Activated T-cell treated with anti-CD3 and anti-CD28 coated beads for 1 hour (primary cell): ENCODE measurements at places on chromosomes 5 and 9.
A peak's percentile ranks its signal among the peaks of the same experiment; 100 is the strongest.

DNA sequence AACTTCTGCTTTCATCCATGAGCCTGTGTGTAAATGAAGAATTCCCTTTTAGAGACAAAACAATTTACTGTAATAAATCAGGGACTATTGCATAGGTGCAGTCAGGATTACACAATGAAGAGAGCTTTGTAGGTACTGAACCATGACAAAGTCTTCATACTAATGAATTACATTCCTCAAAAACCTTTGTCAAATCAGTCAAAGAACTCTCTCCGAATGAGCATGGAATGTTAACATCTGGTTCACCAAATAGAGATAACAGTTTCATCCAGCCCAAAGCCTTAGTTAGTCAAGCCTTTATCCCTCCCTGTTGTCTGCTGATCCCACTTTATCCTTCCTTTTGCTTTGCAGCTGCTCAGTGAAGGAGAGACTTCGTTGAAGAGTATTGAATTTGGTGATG, 62.9 kb upstream of the DMRTA1 start:
- no peak for DNase-seq

DNA sequence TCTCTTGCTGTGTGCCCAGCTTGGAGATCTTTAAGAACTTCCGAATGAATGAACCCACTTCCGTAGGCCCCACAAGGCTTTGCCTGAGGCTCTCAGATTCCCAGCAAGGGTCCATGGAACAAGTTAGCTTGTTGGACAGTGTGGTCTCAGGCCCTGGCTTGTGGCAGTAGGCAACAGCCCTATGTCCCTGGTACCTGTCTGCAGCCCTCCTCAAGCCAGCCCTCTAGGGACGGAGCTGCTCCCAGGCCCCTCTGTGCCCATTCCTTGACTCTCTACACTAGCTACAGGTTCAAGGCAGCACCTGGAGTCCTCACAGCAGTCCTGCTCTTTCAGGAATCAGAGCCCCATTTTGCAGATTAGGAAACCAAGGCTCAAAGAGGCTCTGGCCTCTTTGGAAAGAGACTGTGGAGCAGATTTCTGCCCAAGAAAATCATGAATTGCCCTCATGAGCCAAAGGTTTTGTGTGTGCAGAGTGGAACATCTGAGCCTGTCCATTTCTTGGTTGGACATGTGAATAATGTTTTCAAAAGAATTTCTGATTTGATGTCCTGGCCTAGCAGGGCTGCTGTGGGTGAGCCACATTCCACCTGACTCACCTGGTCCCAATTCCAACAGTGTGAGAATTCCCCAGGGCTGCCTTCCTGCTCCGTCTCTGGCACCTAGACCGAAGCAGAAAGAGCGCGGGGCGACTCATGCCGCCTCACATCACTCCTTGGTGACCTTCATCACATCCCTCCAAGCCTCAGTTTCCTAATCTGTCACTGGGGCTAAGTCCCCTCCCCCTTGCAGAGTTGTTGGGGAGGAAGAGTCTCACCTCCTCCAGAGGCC, 131.7 kb downstream of the BARX1 start:
- no peak for DNase-seq

DNA sequence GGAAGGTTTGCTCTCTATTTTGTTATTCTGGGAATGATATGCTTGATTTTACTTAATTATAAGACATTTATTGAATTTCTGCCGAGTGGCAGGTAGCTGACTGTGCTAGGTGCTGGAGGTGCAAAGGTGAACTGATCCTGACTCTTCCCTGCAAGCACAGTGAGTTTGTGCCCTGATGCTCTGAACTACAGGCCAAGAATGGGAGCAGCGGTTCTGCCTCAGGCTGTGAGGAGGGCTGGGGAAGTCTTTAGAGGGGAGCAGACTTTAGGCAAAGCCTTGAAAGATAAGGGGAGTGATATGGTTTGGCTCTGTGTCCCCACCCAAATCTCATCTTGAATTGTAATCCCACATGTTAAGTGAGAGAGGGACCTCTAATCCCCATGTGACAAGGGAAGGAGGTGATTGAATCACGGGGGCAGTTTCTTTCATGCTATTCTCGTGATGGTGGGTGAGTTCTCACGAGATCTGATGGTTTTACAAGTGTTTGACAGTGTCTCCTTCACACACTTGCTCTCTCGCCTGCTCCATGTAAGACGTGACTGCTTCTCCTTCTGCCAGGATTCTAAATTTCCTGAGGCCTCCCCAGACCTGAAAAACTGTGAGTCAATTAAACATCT, 73.1 kb downstream of the NDFIP1 start:
- no peak for DNase-seq

DNA sequence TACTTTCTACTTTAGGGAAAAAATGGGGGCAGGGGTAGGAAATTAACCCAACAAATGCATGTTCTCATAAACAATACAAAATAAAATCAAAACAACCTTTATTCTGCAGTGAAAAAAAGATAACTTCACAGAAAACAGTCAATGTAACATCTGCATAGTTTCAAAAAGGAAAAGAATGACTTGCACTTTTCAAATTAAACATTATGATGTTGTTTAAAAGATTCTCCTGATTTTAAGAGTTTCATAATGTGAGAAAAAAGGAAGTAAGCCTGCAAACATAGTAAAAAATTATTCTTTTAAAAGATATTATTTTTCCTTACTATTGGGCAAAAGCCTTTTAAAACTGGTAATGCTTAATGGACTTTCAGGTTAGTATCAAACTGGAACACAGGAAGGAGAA, 7.6 kb downstream of the C9orf72 start:
- DNase-seq = no peak

DNA sequence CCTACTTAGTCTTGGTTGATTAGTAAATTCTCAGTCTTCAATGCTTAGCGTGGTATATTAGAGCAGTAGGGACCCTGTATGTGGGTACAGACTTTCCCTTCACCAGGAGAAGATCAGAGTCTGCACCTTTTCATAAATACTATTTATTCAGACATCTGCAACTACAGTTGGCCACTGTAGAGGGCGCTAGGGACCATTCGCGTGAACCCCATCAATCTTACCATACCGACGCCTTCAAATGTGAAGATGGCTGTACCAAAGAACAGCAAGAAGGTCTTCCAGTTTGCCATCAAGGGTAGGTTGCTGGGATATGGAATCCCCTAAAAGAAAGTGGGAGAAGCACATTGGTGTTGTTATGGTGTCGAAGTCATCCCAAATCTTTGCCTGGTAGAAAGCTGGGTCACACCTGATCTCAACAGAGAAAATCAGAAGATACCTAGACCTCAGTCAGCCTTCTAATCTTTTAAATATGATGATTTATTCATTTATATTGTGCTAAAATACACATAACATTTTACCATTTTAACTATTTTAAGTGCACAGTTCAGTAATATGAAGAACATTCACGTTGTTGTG, 19.1 kb downstream of the SLC36A3 start:
- DNase-seq = no peak

DNA sequence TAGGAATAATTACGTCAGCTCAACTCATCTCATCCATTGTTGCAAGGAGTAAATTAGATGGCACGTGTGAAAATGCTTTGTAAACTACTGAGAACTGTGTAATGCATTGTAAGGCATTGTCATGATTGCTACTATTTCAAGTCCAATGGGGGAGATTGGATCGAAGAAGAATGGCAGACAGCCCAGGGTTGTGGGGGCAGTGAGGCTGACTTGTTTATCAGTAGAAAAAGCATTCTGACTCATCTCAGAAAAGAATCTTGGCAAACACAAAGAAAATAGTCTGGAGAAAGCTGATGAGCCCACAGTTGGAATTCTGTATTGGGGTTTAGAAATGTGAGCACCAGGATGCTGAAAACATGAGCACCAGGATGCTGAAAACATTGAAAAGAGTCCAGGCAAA, 28.0 kb upstream of the DAP start:
- no peak for DNase-seq

DNA sequence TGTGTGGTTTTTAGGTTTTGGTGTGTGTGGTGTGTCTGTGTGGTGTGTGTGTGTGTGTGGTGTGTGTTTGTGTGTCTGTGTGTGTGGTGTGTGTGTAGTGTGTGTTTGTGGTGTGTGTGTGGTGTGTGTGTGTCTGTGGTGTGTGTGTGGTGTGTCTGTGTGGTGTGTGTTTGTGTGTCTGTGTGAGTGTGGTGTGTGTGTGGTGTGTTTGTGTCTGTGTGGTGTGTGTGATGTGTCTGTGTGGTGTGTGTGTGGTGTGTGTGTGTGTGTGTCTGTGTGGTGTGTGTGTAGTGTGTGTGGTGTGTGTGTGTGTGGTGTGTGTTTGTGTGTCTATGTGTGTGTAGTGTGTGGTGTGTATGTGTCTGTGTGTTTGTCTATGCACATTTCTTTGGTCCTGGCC, 25.0 kb upstream of the NKD2 start:
- no peak for DNase-seq

DNA sequence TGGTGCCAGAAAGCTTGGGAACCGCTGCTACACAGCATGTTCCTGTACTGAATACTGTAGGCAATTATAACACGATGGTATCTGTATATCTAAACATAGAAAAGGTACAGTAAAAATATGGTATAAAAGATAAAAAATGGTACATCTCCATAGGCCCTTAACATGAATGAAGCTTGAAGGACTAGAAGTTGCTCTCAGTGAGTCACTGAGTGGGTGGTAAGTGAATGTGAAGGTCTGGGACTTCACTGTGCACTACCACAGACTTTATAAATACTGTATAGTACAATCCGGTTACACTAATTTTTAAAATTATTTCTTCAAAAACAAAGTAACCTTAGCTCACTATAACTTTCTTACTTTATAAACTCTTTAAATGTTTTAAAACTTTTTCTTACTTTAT, 819.9 kb upstream of the GRAMD2B start:
- DNase-seq = no peak

GRCh38 chr9:107994648-107995047, 505.1 kb upstream of the KLF4 start:
- DNase-seq = no peak

DNA sequence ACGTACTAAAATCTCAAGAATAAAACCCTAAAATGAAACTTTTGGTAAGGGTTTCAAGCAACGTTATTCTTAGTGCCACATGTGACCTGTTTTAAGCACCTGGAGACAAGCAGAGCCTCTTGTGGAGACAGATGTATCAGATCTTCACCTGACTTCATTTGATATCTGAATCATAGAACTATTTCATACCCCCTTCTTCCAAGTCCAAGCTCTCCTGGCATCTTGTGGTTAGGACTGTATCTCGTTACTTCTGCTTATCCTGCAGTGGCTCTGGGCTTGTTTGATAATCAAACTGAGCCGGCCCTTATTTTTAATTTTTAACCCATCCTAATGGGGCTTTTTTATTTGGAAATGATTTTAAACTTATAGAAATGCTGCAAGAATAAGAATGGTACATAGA, 11.1 kb upstream of the FSD1L start:
- no peak for DNase-seq

- no peak for DNase-seq
These were observed 257.5 kb downstream of the AGTPBP1 start for GRCh38 chr9:85484235-85484634.

GRCh38 chr9:97847474-97848214, 5.4 kb upstream of the FOXE1 start:
- no peak for DNase-seq

DNA sequence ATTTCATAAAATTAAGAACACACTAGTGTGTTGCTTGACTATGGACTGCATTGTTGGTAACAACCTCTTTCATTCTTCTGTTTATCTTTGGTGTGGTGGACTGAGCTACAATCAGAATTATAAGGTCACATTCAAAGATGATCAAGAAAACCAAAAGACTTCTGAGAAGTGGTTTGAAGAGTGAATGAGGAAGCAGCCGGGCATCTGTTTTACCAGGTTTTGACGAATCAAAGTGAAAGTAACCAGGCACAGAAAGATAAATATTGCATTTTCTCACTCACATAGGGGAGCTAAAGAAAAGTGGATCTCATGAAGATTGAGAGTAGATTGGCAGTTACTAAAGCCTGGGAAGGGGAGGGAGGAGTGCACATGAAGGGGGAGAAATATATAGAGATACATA, 589.1 kb downstream of the ZNF608 start:
- DNase-seq = no peak

GRCh38 chr5:148887123-148887881, 60.9 kb downstream of the ADRB2 start:
- no peak for DNase-seq

DNA sequence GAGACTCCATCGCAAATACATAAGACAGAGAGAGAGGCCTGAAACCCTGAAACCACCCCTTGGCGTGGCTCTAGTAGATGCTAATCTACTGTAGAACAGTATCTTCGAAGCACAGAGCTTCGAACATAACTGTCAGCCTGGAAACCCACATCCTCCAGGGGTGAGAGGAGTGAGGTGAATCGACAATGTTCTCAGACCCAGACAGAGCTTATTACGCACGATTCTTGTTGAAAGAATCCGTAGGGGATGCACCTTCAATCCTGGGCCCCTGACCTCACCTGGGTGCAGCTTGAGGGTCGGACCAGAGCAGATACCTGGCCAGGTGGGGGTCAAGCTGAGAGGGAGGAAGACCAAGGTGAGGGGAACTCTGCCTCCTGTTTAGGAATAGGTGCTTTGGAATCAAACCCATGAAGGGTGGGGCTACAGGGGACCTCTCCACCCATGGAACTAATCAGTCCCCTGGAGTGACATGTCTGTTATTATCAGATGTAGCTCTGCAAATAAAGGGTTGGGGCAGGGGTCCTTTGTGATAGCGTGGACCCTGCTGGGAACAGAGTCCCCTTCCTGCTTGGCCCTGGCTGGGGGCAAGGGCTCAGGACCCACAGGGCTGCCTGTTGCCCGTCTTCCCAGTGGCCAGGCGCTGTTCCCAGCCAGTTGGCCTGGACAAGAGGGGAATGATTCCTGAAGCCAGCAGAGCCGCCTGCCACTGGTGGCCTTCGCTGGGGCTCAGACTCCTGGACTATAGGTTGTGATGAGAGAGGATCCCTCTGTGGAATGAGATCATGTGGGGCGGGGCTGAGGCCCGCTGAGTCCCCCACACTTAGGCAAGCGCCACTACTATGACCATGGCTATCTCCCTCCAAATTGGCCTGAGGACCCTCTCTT, 41.2 kb downstream of the DBH start:
- DNase-seq = peak; percentile 49

- DNase-seq = no peak
These were observed 1.1 kb downstream of the SRD5A1 start for GRCh38 chr5:6634306-6634705.
